ENCODE measurements at places on chromosomes 3 and 15. TPM values are rescaled to one million over a fixed set of nuclear protein-coding genes. Genes with fewer than 3 reads are reported as not detected.

SNRPA1 gene
- 82.2 TPM for total RNA-seq

BDH1 gene
- 14.0 TPM for total RNA-seq

ALPK3 gene
- total RNA-seq: 30.5 TPM

CLRN1 gene
- not detected for total RNA-seq

CLK3 gene
- 80.1 TPM for total RNA-seq

SKOR1 gene
- 1.1 TPM for total RNA-seq

CHDH gene
- total RNA-seq: 3.9 TPM

ETV5 gene
- 27.1 TPM for total RNA-seq

- peaks cover 30% of the 10 kb centered on the region for H3K36me3 ChIP-seq
- H3K4me1 ChIP-seq: no peaks in the 10 kb centered on the region
- H3K27ac ChIP-seq: no peak overlapping the region
- no peak overlapping the region for H3K4me3 ChIP-seq
- DNase-seq: no peak
- H3K27me3 ChIP-seq: no peaks in the 10 kb centered on the region
These were observed 19.5 kb downstream of the ARIH2 start for GRCh38 chr3:48938156-48938555.

GRCh38 chr3:110126065-110126464 lies 788.7 kb upstream of the DPPA4 start:
- no peaks in the 10 kb centered on the region for H3K27me3 ChIP-seq
- H3K36me3 ChIP-seq: no peaks in the 10 kb centered on the region
- H3K27ac ChIP-seq: no peak overlapping the region
- H3K4me1 ChIP-seq: no peaks in the 10 kb centered on the region

DNA sequence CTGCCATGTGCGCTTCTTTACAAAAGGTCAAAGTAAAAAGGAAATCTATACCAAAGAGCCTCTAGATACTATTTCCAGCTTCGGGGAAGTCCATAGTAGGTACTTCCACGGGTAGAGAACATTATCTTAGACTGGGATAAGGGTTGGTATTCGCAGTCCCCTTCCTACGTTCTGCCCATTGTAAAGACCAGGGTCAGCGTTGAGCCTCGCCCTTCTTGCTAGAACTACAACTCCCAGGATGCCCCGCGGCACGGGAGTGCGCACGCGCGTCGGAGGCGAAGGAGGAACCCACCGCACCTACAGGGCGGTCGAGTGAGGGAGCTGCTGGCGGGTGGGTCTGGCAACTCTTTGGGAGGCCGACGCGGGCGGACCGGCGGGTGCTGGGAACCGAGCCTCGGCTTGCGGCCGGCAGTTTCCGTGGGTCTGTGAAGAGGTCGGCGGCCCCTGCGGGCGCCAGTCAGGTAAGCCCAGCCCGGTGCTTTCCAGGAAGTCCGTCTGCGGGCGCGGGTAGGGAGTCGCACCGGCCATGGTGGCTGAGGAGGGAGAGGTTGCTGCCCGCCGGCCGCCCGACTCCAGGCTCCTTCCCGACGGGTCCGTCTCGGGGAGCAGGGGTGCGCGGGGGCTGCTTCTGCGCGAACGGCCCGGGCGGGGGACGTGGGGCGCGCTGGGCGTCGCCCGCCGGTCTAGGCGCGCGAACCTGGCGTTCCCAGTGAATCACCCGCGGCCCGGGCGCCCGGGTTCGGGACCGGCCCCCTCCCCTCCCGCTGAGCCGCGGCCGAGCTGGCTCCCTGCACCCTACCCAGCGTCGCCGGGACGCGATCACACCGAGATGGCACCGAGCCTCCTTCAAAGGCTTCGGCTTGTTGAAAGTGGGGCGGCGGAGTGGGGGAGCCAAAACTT lies at the start of gene TMOD3:
TSS of gene TMOD3 (plus strand) at position 278 of the 900 bp plus-strand sequence. CDS start 33,232 bp downstream, outside the sequence.
- peak within 1 kb of the TSS; percentile 97 for H3K27ac ChIP-seq
- H3K36me3 ChIP-seq: no peaks in the 10 kb centered on the region
- H3K4me1 ChIP-seq: peaks cover 14% of the 10 kb centered on the region
- H3K4me3 ChIP-seq: peak within 1 kb of the TSS; percentile 90

DNA sequence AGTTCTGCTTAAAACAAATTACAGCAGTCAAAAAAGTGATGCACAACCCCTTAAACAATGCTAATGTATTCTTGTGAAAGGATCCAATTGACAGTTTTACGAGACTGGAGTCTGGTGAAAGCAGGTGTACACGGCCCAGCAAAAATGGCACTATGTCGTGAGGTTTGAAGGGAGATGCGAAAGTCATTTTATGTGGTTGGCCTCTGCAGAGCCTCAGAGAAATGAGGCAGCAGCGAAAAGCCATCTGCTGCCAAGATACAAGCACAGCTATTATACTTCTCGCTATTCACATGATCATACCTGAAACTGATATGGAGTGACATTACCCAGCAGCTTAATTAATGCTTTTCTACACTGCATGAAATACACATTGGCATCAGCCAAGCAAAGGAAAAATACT lies 36.4 kb downstream of the MECOM start:
- H3K4me3 ChIP-seq: no peak overlapping the region
- no peak for DNase-seq
- H3K4me1 ChIP-seq: peaks cover 27% of the 10 kb centered on the region
- no peaks in the 10 kb centered on the region for H3K36me3 ChIP-seq

GRCh38 chr15:93150910-93151881 lies 62.2 kb upstream of the RGMA start:
- DNase-seq: no peak
- H3K36me3 ChIP-seq: peaks cover 1% of the 10 kb centered on the region
- no peak overlapping the region for H3K27ac ChIP-seq
- H3K4me1 ChIP-seq: no peaks in the 10 kb centered on the region
- H3K27me3 ChIP-seq: peaks cover 6% of the 10 kb centered on the region
- H3K4me3 ChIP-seq: no peak overlapping the region

DNA sequence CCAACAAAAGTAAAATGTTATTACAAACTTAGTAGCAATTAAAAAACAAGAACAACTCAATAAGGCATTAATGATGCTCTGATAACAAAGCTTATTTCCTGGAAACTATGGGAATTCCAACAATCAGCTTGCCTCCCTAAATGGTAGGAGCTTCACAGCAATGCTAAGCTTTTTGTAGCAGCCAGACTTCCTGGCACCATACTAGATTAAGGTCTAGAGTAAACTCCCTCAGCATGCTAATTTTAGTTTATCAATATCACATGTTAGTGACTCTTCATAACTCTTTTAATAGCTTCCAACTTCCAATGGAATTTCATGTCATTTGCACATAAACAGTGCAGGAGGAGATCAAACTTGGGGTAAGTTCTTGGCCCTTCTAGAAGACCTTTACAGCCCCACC lies 782.0 kb downstream of the MCTP2 start:
- peak overlapping the region; percentile 30 for H3K27ac ChIP-seq
- no peak overlapping the region for H3K4me3 ChIP-seq
- H3K4me1 ChIP-seq: peaks cover 22% of the 10 kb centered on the region
- H3K36me3 ChIP-seq: no peaks in the 10 kb centered on the region
- DNase-seq: no peak
- no peaks in the 10 kb centered on the region for H3K27me3 ChIP-seq

- H3K4me3 ChIP-seq: no peak overlapping the region
- peak overlapping the region; percentile 31 for H3K27ac ChIP-seq
- H3K27me3 ChIP-seq: no peaks in the 10 kb centered on the region
- H3K36me3 ChIP-seq: peaks cover 34% of the 10 kb centered on the region
These were observed 8.6 kb downstream of the TLR9 start for GRCh38 chr3:52216585-52217408.

- peak overlapping the region; percentile 94 for H3K27ac ChIP-seq
- peaks cover 9% of the 10 kb centered on the region for H3K36me3 ChIP-seq
- H3K4me1 ChIP-seq: peaks cover 32% of the 10 kb centered on the region
- no peak for DNase-seq
These were observed 161.9 kb downstream of the FNDC3B start for GRCh38 chr3:172201136-172201869.

- no peaks in the 10 kb centered on the region for H3K4me1 ChIP-seq
- no peaks in the 10 kb centered on the region for H3K36me3 ChIP-seq
- H3K27me3 ChIP-seq: no peaks in the 10 kb centered on the region
- no peak overlapping the region for H3K4me3 ChIP-seq
- no peak for DNase-seq
These were observed 403.9 kb upstream of the LMCD1 start for GRCh38 chr3:8097690-8098089.

GRCh38 chr15:51227940-51228732 lies 110.3 kb downstream of the CYP19A1 start:
- H3K27ac ChIP-seq: no peak overlapping the region
- H3K27me3 ChIP-seq: peaks cover 1% of the 10 kb centered on the region
- DNase-seq: no peak
- H3K4me3 ChIP-seq: no peak overlapping the region

DNA sequence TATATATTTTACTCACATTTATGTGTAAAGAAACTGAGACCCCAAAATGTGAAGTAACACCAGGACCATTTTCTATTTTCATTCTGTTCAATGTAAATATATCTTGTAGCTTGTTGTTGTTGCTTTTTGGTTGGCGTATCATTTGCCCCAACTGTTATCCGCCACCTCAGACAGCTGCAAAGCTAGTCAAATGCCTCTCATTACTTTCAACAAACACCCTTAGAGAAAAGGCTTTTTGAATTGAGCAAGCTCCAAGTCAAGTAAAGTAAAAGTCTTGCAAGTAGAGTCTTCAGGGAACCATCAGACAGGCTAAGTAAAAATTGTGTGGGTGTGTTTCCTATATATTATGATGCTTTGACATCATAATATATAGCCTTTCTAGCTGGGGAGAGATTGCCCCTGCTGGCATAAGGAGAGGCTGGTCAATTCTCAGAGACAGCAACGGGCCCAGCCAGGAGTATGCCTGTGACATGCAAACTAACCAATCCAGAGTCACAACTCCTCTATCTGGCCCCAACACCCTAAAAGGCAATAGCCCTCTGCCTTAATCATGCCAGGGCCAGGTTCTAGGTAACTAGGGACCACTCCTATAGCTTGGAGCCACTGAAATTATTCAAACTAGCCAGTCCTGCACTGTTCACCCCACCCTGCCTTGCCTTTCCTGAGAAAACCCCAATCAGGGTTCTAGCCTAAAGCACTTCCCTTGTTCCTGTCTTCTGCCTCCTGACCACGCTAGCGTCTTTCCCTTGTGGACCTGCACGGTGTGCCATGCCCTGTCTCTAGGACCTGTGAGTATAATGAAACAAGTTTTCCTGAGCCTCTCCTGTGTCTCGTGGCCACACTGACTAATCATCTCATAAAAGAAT lies 75.6 kb downstream of the RAD18 start:
- H3K27me3 ChIP-seq: no peaks in the 10 kb centered on the region
- H3K27ac ChIP-seq: peak overlapping the region; percentile 95
- no peak for DNase-seq
- H3K4me3 ChIP-seq: no peak overlapping the region

GRCh38 chr15:90060797-90061196 lies 41.5 kb downstream of the IDH2 start:
- no peak overlapping the region for H3K27ac ChIP-seq
- H3K4me1 ChIP-seq: peaks cover 33% of the 10 kb centered on the region
- no peak for DNase-seq
- no peak overlapping the region for H3K4me3 ChIP-seq

DNA sequence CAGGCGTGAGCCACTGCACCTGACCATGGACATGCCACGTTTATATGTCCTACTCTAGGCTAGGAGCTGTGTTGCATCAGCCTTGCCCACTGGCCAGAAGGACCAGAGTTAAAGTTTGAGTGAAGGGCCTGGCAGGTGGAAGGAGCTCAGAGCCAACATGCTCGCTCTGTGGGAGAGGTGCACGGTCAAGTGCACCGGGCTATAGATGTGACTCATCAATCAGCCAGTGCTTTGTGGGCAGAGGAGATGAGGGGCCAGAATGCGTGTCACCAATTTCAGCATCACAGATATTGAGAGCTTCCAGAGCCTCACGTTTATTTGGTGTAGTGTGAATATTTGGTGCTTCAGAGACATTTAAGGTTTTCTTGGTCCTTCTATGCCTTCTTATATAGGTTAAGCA lies 137.3 kb upstream of the KBTBD8 start:
- no peaks in the 10 kb centered on the region for H3K4me1 ChIP-seq
- peaks cover under 1% of the 10 kb centered on the region for H3K27me3 ChIP-seq
- no peak overlapping the region for H3K4me3 ChIP-seq
- H3K27ac ChIP-seq: no peak overlapping the region

DNA sequence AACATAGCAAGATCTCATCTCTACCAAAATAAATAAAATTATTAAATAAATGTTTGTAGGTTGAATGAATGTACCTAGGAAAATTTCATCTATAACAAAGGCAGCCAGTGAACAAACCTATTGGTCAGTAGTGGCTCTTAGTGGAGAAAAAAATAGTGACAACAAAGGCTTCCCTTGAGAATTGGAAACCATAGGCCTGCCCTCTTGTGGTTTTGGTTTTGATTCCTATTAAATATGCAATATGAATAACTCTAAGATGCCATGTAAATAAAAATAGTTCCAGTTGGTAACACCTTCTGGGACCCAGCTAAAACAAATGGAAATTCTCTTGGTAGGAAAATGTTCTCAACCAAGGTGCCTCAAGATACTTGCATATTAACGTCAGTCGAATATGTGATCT lies 145.7 kb upstream of the BFSP2 start:
- DNase-seq: no peak
- H3K4me1 ChIP-seq: peaks cover 10% of the 10 kb centered on the region
- H3K27ac ChIP-seq: no peak overlapping the region
- no peaks in the 10 kb centered on the region for H3K36me3 ChIP-seq
- peaks cover 8% of the 10 kb centered on the region for H3K27me3 ChIP-seq
- H3K4me3 ChIP-seq: no peak overlapping the region

DNA sequence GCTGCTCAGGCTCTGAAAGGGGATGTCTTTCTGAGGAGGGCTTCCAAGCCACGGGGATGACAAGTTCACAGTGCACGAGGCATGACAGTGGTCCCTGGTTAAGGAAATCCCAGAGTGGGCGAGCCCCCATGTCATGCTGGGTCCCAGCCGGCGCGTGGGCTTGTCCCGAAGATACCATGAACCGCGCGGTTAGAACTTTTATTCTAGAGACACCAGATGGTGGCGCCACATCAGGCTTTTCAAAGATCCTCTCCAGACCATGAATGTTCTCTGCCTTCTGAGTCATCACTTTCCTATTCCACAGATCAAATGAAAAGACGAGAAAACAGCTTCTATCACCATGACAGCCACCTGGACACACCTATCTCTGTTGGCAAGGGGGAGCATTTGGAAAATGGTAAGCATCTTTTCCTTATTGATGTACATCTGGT lies 227.8 kb upstream of the LYSMD4 start:
- H3K4me3 ChIP-seq: no peak overlapping the region
- peak; percentile 33 for DNase-seq
- no peak overlapping the region for H3K27ac ChIP-seq
- no peaks in the 10 kb centered on the region for H3K36me3 ChIP-seq
- H3K4me1 ChIP-seq: peaks cover 2% of the 10 kb centered on the region
- no peaks in the 10 kb centered on the region for H3K27me3 ChIP-seq

GRCh38 chr3:174247687-174248152 lies 611.4 kb upstream of the NAALADL2 start:
- H3K27ac ChIP-seq: no peak overlapping the region
- DNase-seq: no peak
- no peaks in the 10 kb centered on the region for H3K36me3 ChIP-seq
- H3K27me3 ChIP-seq: no peaks in the 10 kb centered on the region
- H3K4me1 ChIP-seq: peaks cover 17% of the 10 kb centered on the region
- H3K4me3 ChIP-seq: no peak overlapping the region
